Adipocyte (in vitro differentiated cells): ENCODE measurements at places on chromosomes 11 and 22.

- DNase-seq = peak; percentile 70
These were observed 456 bp downstream of the AAMDC start for GRCh38 chr11:77821349-77821851.

DNA sequence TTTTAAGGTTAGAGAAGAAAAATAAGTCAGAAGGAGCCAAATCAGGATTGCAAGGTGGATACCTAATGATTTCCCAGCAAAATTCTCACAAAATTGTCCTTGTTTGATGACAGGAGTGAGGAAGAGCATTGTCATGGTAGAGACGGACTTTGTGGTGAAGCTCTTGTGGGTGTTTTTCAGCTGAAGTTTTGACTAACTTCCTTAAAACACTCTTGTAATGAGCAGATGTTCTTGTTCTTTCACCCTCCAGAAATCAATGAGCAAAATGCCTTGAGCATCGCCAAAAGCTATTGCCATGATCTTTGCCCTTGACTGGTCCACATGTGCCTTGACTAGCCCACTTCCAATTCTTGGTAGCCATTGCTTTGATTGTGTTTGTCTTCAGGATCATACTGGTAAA lies 20.0 kb downstream of the CALCB start:
- no peak for DNase-seq

- DNase-seq = no peak
These were observed 31.8 kb upstream of the CCDC34 start for GRCh38 chr11:27394781-27395228.

DNA sequence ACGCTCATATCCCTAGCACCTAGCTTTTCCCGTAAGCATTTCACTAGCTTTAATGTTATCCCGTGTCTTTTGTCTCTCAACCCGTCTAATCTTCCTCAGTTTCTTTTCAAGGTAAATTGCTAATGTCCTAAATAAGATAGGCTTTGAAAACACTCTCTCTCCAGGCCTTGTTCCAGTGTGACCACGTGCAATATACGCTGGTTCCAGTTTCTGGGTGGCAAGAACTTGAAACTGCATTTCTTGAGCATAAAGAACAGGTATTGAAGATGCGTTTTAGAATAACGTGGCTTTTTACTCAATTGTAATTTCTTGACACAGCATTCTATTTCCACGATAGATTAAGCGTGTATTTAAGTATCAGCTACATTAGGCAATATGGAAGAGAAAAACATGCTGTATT lies 1.1 kb downstream of the CDC45 start:
- no peak for DNase-seq

GRCh38 chr11:662689-663274 lies 25.7 kb downstream of the DRD4 start:
- DNase-seq = peak; percentile 60

DNA sequence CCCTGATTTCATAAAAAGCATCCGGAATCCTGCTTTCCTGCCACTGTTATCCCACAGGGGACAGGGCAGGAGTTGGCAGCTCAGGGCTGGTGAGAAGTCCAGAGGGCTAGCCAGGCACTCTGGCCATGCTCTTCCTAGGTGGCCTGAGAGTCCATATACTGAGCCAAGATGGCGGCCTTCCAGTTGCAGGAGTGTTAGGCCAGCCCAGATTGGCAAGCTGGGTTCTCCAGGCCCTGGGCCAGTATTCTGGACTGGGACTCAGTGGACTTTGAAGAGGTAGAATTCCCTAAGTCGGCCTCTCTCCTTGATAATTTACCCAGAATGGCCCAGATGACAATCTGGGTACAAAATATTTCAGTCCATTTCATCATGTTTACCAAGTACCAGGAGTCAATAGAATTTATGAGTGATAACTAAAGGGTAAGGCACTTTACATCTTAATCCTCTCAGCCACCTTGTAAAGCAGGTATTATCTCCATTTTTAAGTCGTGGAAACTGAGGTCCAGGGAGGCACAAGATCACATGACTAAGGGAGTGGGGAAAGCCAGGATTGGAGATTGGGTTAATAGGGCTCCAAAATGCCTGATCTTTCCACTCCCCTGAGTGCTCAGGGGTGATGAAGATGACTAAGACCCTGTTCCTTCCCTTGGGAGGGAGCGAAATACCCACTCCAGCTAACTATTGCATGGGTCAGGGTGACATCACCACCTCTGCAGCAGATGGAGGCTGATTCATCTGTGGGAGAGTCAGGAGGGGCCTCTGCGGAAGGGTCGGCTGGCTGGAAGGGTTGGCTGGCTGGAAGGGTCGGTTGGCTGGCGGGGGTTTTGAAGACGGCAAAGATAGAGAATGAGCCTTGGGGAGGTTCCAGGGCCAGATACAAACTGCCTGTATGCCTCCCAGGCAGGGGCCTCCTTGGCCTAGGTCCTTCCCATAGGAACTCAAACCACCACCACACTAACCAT lies 1.2 kb upstream of the MICALL1 start:
- DNase-seq = peak; percentile 94

- DNase-seq = peak; percentile 35
These were observed 35.8 kb downstream of the TNKS1BP1 start for GRCh38 chr11:57288771-57289579.

- DNase-seq = no peak
These were observed 25.7 kb downstream of the OPCML start for GRCh38 chr11:133506551-133507094.

DNA sequence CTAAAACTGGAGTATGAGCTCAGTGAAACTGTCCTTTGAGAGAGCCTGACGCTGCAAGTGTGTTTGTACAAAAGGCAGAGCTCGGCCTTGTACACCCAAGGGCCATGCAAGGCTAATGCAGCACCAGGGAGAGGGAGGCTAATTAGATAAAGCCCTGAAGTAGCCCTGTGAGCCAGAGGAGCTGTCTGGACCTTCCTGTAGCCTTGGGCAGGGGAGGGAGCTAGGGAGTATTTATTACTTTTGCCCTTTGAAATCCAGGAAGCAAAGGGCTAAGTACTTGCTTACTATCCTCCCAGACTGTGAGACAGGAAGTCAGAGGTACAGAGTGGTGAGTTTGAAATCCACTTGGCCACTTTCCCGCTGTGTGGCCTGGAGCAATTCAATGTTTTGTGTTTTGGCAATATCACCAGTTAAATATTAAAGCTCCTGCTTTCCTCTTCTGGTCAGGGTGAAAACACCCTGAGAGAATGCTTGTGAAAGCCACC lies 10.2 kb upstream of the LDHA start:
- DNase-seq = peak; percentile 87

- DNase-seq = no peak
These were observed 18.2 kb downstream of the CELF1 start for GRCh38 chr11:47534704-47535251.

DNA sequence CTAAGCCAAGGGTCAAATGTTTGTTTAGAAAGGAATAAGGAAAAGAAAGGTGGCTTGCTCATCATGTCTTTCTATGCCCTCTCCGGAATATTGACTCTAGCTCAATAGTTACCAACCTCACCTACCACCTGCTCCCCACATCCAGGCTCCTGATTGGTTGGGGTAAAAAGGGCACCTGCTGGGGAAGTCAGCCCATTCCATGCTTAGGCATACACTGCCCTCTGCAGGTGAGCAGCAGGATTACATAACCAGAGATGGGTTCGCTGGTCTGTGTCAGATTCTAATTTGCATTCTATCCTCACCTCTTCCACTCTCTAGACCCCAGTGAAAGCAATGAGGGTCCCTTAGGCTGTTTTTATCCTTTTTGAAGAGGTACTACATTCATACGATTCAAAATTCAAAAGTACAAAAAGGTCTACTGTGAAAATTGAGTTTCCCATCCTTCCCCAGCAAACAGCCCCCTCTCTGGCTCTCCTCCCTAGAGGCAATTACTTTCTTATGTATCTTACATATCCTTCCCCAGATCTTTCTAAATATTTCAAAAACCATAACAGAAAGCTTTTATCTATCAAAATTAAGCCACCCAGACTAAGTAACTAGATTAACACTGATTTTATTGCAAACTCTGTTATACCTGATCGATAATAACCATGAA lies 98.0 kb upstream of the ASPHD2 start:
- peak; percentile 62 for DNase-seq

GRCh38 chr22:40182231-40182835 lies 4.6 kb downstream of the TNRC6B start:
- DNase-seq = no peak

- DNase-seq = no peak
These were observed 42.0 kb upstream of the CARS1 start for GRCh38 chr11:3099178-3099577.

DNA sequence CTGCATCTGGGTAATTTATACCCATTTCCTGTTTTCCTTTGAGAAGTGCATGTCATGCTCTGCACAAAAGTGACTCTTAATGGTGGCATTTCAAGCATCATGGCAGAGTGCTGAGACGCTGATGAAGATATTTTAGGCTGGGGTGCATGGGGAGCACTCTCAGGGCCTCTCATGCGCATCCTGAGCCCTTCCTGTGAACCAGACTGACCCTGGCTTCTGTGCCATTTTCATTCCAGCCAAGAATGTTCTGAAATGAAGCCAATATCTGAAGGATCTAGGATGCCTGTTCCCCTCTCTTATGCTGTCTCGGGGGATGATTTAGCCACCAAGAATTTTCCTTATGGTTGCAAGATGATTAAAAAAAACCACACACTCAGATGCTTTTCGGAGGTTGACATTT lies 61.5 kb downstream of the MIAT start:
- peak; percentile 82 for DNase-seq

DNA sequence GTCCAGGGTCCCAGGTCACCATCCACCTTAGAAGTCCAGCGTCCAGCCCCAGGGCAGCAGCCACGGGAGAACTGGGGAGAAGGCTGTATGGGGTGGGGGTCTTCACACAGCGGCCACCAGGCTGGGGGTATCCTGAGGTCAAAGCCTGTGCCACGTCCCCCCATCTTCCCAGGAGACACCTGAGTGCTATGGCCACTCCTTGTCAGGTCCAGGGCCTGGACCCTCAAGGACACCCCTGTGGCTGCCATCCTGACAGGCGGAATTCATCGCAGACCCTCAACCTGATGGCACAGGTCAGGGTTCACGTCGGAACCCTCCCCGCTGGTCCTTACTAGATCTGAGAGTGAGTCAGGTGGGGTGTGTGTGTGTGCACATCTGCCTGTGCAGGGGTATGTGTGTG lies 18.6 kb downstream of the BRSK2 start:
- no peak for DNase-seq

- no peak for DNase-seq
These were observed 47.7 kb upstream of the GAB2 start for GRCh38 chr11:78465169-78465942.

GRCh38 chr22:35510481-35510934 lies 30.1 kb upstream of the RASD2 start:
- no peak for DNase-seq

DNA sequence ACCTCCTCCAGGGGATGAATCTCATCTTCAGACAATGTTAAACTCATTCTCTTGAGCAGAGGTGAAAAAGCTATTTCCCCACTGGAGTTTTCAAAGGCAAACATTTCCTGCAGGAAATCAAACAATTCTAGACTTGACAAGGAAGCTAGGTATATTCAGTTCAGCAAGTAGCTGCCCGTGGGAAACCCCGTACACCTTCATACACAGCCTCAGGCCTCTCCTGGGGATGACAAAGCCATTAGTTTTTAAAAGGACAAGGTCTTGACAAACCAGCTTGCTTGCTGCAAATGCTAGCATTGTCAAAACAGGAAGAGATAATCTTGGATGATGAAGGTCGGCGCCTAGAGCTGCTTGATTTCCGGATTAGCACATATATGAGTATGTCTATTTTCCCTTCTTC lies 1630.8 kb upstream of the TENM4 start:
- DNase-seq = no peak

- no peak for DNase-seq
These were observed 16.4 kb downstream of the KIAA0930 start for GRCh38 chr22:45224331-45224730.

DNA sequence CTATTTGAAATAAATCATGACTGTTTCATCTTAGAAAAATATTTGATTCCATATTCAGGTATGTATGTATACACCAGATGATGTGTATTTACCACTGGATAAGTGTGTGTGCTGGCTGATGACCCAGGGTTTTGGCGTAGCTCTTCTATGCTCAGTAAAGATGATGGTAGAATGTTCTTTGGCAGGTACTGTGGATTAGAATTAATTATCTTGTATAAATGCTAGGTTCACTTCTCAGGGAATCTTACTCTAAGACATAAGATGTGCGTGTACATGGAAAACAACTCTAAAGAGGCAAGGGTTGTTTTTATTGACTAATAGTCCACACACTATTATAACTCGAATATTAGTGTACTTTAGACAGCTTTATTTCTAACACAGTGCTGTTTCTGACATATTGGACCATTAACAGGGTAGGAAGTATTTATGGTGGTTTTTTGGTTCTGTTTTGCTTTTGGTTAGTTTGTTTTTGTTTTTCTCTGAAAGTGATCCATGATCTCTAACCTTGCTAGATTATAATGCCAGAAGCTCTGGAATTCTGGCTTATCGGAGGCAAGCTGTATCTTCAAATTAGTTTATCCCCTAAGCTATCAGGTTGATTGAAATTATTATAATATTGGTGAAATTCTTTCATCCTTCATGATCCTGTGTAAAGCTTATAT lies 1.0 kb upstream of the HBG1 start:
- no peak for DNase-seq

GRCh38 chr11:76327202-76327601 lies 53.7 kb downstream of the THAP12 start:
- DNase-seq = no peak
